Bronchial epithelial cell (primary cell): ENCODE measurements at places on chromosomes 6 and 20.

GRCh38 chr20:37095108-37095598, 644 bp downstream of the RBL1 start:
- no peak for DNase-seq

- DNase-seq = no peak
Observed at GRCh38 chr20:51861726-51862466, 59.6 kb upstream of the SALL4 start.

GRCh38 chr6:170135461-170135820, 155.4 kb downstream of the DLL1 start:
- DNase-seq = no peak

GRCh38 chr6:5726976-5727718, 279.6 kb downstream of the NRN1 start:
- no peak for DNase-seq

DNA sequence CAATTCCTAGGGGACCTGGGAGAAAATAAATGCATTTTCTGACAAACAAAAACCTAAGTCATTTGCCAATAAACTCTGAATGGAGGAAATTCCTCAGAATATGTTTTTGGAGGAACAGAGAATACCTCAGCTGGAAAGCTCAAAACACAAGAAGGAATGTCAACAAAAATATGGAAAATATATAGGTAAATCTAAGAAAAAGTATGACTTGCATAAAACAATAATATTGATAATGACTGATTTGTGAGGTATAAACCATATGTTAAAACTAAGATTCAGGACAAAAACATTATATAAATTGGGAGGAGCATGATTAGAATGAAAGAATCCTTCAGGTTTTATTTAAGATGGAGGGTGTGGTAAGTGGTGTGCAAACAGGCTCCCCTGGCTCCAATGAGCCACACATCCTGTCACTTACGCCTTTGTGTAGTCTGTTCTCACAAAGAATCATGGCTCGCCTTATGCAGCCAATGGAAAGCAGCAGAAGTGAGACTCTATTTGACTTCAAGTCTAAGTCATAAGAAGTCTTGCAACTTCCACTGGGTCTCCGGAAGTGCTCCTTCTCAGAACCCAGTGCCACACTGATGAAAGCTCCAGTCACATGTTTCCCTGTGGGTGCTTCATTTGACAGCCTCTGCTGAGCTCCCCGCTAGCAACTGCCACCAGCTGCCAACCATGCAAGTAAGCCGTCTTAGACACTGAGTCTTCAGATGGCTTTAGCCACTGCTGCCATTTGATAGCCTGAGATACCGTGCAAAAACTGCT, 8.1 kb downstream of the CFAP61 start:
- no peak for DNase-seq

DNA sequence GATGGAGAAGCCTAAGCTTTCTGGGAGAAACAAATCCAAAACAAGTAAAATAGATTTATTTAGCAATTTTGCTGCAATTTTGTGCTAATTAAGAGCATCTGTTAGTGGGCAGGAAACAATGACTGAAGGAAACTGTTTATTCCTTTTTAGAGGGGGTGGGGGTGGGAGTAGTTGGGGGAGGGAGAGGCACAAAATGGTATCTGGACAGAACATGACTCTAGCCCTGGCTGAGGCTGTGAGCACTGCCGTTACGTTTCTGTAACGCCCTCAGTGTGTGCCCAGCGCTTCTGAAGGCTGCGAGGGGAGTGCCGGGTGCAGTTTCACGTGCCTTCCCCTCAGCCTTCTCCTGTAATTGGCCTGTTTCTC, 28.8 kb downstream of the METTL24 start:
- no peak for DNase-seq

DNA sequence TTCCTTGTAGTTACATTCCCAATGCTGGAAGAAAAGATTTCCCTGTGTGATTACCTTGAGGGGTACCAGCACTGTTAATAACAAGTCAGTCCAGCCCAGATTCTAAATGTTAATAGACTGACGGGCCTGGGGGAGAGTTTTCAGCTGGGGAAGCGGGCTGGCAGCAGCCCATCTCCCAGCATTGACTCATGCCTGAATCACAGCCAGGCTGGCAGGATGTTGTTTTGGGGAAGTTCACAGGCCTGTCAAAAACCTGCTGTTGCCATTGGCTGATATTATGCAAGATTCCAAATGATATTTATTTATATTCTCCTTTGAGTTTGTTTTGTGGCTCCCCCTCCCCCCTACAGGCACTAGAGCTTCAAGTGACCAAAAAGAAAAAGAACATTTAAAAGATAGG, 213.9 kb upstream of the CNR1 start:
- peak; percentile 77 for DNase-seq

GRCh38 chr20:37898233-37899104, 4.5 kb upstream of the VSTM2L start:
- peak; percentile 78 for DNase-seq

DNA sequence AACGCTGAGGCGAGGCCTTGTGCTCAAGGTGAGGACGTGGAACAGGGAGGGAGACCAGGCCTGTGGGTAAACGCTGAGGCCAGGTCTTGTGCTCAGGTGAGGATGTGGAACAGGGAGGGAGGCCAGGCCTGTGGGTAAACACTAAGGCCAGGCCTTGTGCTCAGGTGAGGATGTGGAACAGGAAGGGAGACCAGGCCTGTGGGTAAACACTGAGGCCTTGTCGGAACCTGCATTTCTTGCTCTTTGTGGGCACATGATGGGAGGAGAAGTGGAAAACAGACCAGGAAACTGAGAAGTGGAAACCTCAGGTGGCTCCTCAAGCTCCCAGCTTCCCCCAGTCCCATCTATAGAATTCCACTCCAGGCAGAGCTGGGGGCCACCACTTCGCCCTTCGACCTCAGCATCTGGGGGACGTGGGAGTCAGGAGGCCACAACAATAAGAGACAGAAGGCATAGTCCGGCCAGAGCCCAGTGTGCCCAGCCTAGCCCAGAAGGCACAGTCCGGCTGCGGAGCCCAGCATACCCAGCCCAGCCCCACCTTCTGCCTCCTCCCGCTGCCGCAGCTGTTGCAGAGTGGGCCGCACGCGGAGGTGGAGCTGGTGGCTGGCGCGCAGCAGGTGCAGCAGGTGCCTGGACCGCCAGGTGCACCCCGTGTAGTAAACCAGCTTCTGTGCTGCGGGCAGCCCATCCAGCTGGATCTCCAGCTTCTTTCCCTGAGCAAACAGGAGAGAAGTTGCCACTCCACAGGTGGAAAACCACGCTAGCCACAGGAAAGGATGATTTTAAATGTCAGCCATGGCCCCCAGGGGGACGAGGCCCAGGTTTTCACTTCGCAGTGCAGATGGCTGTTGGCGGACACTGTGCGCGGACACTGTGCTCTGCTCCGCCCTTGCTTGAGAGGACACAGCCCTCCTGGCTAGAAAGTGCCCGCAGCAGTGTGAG, 17.5 kb downstream of the FRMD1 start:
- peak; percentile 20 for DNase-seq

DNA sequence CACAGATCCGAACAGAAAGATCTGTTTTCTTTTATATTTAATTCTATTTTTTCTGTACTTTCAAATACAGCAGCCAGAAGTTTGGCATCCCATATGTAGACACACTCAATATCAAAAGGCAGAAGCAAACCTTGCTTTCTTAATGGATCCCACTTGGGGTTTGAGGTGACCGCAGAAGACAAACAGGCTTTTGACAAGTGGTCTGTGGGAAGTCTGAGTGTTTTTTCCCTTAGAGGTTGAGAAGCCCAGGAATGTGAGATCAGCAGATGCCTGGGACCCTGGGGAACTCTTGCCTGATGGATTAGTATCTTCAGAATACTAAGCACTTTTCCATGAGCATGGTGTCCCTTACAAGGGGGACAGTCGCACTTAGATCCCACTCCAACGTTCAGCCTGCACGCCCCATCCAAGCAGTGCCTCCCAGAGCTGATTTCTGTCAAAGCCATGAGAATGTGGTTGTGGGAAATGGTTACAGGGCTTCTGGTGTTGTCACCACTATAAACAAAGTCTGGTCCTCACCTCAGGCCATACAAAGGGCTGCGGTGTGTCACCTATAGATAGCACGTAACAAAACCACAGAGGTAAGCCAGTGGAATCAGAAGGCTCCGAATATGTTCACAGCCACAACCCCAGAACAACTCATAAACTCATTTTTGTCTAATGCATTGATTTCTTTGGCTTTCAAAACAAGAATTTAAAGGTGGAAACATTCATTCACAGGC, 12.7 kb downstream of the IL17F start:
- DNase-seq = no peak

DNA sequence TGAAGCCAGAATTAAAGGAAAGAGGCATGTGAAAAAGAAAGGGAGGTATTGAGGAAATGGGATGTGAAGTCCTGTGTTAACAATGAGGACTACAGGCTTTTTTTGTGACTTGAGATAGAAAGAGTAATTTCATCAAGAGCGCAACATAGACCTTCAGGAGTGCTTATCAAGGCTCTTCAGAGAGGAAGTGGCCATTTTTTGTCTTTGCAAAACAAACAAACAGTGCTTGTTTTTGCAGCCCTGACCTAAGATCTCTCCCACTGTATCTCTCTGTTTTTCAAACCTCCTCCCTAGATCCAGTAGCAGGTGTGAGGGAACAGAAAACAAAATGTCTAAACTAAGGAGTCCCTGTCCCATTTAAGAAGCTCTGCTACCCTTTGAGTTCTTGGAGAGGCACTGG, 710.3 kb upstream of the MARCKS start:
- no peak for DNase-seq

DNA sequence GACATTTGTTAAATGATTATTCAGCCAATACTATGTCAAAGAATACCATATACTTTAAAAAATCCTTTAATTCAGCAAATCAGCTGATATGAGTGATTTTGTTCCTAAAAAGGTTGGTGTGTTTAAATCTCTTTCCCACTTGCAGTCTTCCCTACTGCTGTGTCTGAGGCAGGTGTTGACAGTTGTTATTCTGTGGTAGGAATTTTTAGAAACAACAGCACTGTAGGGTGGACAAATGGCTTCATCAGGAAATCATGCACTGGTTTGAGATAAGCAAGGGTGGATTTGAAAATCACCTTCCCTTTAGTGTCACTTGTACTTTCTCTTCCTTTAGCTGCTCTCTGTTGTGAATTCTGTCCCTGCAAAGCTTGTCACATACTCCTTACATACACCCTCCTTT, 213.7 kb upstream of the SGK1 start:
- DNase-seq = no peak

GRCh38 chr6:41216616-41217015, 11.5 kb upstream of the TREML4 start:
- no peak for DNase-seq

- no peak for DNase-seq
Observed at GRCh38 chr6:56524891-56525703, 117.6 kb downstream of the DST start.
